Iris pigment epithelial cell (primary cell): ENCODE measurements at places on chromosomes 16 and 17.

DNA sequence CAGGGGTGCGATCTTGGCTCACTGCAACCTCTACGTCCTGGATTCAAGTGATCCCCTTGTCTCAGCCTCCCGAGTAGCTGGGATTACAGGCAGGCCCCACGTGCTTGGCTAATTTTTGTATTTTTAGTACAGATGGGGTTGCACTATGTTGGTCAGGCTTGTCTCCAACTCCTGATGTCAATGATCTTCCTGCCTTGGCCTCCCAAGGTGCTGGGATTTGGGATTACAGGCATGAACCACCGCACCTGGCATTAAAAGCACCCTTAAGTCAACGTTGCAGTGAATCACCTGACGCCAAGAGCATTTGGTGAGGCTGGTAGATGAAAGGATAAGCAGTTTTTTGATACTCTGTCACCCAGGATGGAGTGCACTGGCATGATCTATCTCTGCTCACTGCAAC, 59.0 kb downstream of the NDE1 start:
- DNase-seq: no peak

GRCh38 chr16:88487920-88488851, 35.1 kb downstream of the ZFPM1 start:
- no peak for DNase-seq

GRCh38 chr17:12134587-12134986, 113.9 kb downstream of the MAP2K4 start:
- DNase-seq: no peak

GRCh38 chr17:3256575-3256974, 41.6 kb downstream of the OR3A1 start:
- no peak for DNase-seq

GRCh38 chr16:85003725-85004586, 7.4 kb downstream of the ZDHHC7 start:
- DNase-seq: no peak

DNA sequence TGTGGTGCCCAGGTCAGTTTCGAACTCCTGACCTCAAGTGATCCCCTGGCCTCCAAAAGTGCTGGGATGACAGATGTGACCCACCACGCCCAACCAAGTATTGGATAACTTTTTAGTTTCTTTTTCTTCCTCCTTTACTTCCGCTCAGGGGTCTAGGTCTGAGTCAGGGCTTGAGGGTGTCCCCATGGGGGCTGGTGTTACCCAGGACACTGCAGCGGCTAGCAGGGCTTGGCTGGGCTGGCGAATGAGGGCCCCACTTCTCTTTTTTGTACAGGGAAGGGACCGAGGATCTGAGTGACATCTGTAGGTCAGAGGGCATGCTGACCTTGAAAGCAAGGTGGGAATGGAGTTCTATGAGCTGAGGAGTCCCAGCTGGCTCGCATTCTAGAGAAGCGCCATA, 24.9 kb downstream of the RAB11FIP3 start:
- DNase-seq: no peak

- no peak for DNase-seq
Measured at GRCh38 chr17:36470499-36470898, 16.0 kb upstream of the ZNHIT3 start.

DNA sequence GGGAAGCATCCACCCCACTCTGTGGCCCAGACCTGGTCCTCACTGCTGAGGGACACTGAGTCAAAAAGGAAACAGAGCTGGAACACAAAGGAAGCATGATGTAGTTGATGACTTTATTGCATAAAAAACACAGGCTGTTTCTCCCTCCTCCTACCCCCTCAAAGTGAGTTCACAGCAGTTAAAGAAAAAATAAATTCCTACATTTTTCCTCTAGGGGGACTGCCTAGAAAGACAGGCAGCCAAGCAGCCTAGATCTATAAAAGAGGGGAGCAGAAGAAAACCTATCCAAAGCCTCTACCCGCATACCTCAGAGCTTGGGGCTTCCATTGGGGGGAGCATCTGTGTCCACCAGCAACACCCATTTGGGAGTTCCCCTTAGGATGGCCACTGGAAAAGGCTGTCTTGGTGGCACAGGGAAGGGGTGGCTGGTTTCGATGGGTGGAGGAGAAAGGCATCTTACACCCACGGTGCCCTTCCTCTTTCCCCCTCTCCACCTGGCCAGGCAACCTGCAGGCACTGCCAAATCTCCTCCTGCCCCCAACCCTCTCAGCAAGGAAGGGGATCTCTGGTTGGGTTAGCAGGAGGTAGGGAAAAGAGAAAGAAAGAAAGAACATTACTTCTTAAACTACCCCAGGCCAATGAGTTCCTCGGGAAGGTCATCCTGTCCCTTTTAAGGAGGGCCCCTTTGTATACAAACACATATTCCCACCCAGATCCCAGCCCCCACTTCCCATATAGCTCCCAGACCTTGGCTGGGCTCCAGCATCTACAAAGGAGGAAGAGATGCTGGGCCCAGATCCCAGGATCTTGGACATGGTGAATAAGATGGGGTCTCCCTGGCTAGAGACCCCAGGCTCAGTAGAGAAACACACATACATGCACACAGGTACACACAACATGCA, 4.0 kb upstream of the SCRN2 start:
- DNase-seq: peak; percentile 33

DNA sequence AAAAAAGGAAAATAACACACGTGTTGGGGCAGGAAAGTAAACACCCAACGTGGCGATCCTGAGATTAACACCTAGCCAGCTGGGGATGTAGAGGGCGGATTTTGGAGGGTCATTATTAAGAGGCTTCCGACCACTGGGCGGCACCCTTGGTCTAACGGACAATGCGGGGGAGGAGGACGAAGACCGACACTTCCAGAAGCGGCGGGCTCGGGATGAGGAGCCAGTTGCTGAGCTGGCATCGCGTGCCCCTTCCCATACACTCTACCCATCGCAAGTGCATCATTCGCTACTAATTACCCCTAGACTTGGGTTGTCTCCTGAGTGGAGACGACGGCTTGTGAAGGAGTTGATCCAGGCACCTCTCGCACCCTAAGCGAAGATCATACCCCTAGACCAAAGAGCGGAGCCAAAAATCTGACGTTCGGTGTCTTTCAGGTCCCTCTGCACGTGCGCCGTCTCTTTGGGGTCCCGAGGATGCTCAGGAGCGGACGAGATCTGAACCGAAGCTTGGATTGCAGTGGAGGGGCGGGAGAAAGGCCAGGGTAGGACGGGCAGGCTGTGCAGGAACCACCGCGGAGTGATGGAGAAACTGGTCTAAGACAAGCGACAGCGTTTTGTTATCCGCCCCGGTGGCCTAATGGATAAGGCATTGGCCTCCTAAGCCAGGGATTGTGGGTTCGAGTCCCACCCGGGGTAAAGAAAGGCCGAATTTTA, 17.6 kb downstream of the ZNF213 start:
- DNase-seq: peak; percentile 86

GRCh38 chr16:2477327-2477726, 2.4 kb downstream of the TBC1D24 start:
- DNase-seq: no peak

- no peak for DNase-seq
Measured at GRCh38 chr16:56941856-56942331, 10.0 kb downstream of the HERPUD1 start.

DNA sequence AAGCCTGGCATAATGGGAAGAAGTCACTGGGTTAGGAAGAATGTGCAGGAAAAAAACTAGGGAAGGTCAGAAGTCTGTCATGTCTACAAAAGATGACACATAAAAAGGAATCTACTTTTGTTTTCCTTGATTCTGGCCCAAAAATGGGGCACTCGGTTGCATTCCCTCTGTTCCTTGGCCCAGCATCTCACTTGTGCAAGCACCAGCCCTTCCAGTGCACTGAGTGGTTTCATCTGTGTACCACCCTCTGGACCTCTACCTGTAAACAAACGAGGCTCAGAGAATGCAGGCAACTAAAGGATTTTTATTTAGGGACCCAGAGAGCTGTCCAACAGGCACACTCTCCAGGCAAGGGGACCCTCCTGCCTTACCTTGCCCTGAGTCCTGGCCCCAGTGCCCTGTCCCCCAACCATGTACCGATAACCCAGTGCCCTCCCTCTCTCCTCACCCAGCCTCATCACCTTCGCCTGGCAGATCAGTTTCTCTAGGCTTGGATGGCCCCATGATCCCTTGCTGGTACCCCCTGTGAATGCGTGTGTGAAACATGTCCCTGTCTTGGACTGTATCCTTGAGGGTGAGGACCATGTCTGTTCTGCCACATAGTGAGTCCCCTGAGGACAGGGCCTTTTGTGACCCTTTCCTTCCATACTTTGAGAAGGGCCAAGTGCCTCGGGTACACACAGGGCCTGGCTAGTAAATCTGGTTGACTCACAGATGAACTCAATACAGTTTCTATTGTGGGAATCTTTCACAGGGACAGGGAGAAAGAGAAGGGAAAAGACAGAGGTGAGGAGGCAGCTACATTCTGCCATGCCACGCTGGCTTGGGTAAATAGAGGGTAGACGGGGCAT, 13.3 kb downstream of the NXPH3 start:
- DNase-seq: no peak

DNA sequence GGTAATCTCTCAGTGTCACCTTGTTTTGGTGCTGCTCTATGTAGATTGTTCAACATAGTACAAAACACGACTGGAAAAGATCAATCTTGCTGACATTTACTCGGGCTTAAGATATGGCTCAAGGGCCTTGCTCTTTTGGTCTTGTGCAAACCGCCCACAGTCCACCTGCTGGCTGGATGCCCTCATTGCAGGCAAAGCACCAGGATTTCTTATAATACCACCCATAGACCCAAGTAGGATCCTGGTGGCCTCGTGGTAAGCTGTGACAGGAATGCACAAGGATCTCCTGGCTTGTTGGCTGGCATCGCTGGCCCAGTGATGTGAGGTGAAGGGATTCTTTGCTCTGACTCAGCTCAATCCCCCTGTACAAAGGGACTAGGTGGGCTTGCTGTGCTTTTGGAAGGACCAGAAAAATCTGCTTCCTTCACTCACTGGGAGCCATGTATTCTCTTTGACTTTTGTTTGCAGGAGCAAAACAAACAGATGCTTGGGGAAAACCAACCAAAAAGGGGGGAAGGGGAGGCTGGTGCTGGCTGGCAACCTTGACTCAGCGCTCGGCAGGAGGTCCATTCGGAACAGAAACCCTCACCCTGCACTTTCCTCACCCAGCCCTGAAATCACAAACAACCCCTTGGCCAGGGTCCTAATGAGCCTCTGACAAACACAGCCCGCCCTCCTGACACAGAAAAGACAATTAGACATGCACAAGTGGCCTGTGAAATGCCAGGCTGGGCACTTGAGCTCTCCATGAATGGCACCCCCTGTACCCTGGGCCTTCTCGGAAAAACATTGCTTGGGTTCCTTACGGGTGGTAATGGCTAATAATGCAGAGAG, 36.6 kb upstream of the MED9 start:
- peak; percentile 53 for DNase-seq
